ENCODE measurements at places on chromosomes 3 and 15.
A peak's percentile ranks its signal among the peaks of the same experiment; 100 is the strongest.

DNA sequence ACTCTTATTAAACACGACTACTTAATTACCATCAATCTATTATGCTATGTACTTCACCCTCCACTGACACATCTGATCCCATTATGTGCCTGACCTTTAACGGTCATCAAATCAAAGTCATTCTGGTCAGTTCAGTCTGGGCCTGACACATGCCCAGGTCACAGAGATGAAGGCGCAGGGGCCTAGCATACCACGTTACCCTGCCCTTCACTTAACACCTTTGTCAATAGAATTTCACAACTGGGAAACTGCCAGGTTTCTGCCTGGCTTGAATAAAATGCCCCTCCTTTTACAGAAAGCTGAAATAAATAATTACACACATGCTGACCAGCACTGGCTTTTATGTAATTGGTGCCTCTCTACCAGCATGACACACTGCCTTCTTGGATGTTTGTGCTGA, 39.5 kb downstream of the MECOM start:
- no peak for DNase-seq

- no peak for DNase-seq
These were observed 65.7 kb downstream of the RARB start for GRCh38 chr3:25493786-25494185.

DNA sequence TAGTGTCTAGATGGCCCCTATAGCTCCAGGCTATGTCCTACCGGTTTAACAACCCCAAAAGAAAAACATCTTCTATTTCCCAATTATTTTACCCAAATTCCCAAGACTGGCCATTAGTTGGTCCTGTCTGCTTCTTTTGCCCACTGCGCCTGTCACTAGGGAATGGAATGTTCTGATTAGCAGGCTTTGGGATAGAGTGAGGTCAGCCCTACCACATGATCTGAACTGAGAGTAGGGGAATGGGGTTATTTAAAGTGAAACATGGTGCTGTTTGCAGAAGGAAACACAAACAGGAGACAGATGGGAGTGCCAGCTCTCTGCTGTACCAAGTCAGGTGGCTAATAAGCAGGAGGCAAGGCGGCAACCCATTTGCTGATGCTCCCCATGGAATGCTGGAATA, 635.6 kb upstream of the CFAP20DC start:
- DNase-seq = no peak

DNA sequence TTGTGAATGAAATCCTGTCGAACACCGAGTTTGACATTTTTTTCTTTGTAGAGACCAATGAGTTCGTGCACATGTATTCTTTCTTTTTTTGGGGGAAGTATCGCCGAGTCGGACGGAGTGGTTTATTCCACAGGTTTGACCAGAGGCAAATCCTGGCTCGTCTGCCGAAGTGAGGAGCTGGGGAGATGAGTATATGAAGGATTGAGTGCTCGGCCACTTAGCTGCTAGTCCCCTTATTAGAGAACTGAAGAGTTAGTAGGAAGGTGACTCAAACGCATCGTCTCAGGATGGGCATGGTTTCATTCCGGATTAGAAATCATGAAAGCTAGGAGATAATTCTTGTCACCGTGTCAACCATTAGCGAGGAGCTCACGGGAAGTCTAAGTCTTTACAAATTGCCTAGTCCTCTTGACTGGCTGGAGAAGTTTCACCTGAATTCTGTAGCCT, 154.7 kb upstream of the GOLIM4 start:
- no peak for DNase-seq

DNA sequence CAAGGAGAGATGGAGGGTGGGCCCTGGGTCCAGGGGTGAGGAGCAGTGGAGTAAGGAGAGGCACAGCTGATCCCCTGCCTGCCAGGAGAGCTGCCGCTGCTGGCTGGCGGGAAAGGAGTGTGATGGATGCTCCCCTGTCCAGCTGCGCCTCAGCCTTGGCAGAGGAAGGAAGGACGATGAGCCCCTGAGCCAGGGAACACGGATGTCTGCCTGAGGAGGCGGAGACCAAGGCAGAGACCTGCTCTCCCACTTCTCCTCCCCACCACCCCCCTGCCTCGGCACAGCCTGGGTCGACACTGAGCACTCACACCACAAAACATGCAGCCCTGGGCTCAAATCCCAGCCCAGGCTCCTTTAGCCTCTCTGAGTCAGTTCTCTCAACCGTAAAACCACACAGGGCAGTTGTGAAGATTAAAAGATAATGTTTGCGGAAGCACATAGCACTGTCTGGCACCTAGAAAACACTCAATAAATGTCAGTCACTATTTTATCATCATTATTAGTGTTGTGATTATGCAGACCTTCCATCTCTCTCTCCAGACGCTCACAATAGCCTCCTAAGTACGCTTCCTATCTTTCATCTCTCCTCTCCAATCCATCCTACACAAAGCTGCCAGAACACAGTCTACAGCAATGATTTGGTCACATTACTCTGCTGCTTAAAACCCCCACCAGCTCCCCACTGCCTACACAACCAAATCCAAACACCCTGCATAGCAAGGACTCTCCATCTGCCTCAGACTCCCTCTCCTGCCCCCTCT, 52.2 kb downstream of the SEMA5B start:
- DNase-seq = no peak

DNA sequence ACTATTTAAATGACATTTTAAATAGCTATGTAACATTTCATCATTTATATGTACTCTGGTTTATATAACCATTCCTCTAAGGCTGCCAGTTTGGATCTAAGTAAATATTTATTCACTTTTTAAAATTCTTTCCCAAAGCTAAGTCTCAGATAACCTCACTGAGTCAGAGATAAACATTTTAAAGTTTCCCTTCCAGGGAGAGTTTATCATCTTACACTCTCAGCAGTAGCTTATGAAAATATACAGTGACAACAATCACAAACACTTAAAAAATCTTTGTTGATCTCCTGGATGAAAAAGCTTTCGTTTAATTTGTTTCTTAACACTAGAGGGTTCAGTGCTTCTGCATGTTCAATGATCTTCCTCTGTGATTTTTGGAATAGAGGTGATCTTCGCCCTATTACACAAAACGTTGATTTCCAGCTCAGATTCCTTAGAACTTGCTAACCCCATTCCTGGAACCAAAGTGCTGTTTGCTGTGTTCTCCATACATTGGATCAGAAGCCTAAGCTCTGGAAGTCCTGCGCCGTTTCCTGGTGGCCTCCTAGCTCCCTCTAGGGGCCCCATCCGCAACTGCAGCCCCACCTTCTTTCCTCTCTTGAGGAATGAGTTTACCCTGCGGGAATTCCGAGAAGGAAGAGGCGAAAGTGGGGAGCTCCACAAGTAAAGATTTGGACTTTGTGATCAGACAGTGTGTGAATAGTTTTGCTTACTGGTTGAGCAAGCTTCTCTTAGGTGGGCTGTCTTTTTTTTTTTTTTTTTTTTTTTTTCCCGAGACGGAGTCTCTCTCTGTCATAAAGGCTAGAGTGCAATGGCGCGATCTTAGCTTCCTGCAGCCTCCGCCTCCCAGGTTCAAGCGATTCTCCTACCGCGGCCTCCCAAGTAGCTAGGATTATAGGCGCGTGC, 29.3 kb upstream of the SACM1L start:
- DNase-seq = peak; percentile 40

DNA sequence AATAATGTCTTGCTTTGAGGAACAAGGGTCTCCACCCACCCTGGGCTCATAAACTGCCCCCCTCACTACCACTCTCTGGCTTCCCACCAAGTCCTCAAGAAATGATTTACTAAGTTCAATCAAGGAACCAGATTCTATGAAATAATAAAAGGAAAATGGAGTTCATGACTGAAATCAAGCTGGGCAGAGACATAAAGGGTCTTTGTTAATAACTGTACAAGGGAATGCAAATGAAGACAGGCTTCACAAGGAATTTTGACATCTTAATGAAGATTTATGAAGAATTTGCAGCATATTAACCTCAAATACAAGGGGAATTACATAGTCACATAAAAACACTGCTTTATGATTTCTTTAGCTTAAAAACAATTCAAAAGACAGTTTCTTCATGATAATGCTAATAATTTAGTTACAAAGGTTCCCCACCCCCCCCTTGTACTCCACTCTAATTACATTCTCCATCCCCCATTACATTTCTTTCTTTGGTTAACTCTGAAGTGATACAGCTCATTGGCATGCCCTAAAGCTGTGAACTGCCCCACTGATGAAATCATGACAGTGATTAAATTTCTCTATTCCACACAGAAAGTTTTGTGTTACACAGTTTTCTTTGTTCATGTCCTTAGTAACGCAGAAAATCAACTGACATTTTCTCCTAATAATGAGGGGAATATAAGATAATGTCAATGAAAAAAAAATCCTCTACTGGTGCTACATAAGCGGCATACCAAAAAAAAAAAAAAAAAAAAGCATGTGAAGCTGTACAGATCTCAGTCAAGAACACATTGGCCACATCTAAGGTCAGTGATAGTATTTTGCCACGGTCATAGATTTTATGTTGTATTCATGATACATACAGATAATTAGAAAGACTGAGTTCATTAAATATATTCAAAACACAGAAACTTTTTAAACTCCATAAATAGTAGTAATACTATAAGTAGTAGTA, 54.4 kb downstream of the WWTR1 start:
- no peak for DNase-seq

GRCh38 chr3:48299746-48300712, 33.4 kb downstream of the SPINK8 start:
- no peak for DNase-seq

DNA sequence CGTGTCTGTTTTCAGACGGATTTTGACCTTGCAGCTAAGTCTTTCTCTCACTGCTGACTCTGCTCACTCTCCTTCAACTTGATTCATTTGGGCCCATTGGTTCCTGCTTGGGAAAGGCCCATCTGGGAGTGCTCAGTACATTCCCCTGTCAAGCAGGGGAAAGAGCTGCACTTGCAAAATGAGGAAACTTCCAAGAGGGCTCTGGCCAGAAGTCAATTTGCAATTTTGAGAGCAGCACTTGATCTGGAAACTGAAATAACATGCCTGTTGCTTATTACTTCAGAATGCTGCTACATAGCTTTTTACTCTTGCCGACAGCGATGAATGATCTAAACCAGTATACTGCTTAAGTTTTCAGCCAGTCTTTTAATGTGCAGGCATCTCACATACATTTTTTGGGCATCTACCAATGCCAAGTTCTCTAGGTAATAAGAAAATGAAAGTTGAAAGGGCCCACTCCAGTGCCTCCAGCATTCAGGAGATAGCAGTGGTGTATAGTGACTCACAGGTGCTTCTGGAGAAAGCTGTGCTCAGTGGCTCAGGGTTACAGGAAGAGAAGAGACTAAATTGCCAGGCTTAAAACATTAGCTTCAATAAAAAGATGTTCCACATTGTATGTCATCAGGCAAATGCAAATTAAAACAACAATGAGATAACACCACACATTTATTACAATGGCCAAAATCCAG, 70.1 kb upstream of the RORA start:
- DNase-seq = no peak
